Hematopoietic multipotent progenitor cell treated with erythropoietin and hydrocortisone succinate and interleukin-3 and kit ligand, for 6 days (in vitro differentiated cells): ENCODE measurements at places on chromosomes 6 and 20.
A peak's percentile ranks its signal among the peaks of the same experiment; 100 is the strongest.

GRCh38 chr6:113428702-113429101 lies 428.4 kb upstream of the MARCKS start:
- peak; percentile 27 for DNase-seq

- no peak for DNase-seq
These were observed 607.1 kb downstream of the HDGFL1 start for GRCh38 chr6:23176471-23176870.

DNA sequence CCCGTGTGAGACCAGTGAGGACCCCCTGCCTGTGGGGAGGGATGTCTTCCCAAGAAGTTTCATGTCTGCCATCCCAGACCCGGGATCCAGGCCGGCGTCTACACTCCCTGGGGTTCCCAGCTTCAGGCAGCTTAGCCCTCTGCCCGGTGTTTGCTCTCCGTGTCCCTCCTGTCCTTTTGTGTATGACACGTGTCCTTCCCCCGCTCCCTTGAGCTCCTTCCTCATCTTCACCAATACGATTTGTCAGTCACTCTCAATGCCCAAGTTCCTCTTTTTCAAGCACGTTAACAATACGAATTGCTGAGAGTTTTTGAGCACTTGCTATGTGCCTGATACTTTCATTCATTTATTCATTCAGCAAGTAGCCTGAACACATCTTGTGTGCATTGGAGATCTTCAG lies 115.6 kb upstream of the PTPN1 start:
- DNase-seq = peak; percentile 71

- DNase-seq = no peak
These were observed 81.1 kb downstream of the TTLL2 start for GRCh38 chr6:167405778-167406532.

- DNase-seq = peak; percentile 74
These were observed 73.3 kb downstream of the OTOR start for GRCh38 chr20:16821211-16822089.

- no peak for DNase-seq
These were observed 87.6 kb downstream of the SMOC2 start for GRCh38 chr6:168528474-168529095.

- no peak for DNase-seq
These were observed 39.2 kb upstream of the MMS22L start for GRCh38 chr6:97322226-97322625.

DNA sequence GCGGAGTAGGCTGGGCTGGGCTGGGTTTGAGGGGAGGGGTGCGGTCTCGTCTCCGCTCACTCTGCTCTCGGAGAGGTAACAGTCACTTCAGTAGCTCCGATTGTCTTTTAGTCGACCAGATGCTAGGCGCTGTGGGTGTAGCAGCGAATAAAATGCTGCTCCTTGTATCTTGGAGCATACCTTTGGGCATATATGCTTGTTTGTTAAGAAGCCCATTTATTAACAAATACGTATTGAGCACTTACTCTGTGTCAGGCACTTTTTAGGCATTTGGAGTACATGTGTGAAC lies 545 bp downstream of the ACTR5 start:
- peak; percentile 49 for DNase-seq

DNA sequence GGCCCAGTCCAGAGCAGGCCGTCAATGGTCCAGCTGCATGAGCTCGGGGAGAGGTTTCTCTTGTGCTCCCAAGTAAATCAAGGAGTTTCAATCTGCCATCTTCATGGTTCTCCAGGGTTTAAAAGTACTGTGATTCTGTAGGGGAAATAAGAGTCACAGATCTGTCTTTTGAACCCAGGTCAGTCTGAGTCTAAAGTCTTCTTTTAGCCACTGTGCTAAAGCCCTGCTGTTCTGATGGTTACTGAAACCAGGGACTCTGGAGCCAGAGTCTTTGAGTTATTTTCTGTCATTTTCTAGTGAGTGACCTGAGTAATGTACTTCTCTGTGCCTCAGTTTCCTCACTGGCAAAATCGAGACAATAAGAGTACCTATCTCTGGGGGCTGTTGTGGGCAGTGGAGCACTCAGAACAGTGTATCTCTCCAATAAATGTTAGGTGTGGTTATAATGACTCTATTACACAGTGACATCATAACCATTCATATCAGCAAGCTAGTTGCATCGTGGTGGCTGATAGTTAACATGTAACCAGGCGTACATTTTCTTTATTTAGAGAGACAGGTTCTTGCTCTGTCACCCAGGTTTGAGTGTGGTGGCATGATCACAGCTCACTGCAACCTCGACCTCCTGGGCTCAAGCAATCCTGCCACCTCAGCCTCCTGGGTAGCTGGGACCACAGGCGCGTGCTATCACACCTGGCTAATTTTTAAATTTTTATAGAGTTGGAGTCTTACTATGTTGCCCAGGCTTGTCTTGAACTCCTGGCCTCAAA lies 74.6 kb upstream of the KCNG1 start:
- no peak for DNase-seq
